Vagina (tissue), 2 donors: ENCODE measurements at places on chromosomes 12 and 14. TPM values are rescaled to one million over a fixed set of nuclear protein-coding genes. Genes with fewer than 3 reads are reported as not detected.

GRCh38 chr14:59868021-59868420 is 2.6 kb downstream of the RTN1 start:
- no peak for DNase-seq

DNA sequence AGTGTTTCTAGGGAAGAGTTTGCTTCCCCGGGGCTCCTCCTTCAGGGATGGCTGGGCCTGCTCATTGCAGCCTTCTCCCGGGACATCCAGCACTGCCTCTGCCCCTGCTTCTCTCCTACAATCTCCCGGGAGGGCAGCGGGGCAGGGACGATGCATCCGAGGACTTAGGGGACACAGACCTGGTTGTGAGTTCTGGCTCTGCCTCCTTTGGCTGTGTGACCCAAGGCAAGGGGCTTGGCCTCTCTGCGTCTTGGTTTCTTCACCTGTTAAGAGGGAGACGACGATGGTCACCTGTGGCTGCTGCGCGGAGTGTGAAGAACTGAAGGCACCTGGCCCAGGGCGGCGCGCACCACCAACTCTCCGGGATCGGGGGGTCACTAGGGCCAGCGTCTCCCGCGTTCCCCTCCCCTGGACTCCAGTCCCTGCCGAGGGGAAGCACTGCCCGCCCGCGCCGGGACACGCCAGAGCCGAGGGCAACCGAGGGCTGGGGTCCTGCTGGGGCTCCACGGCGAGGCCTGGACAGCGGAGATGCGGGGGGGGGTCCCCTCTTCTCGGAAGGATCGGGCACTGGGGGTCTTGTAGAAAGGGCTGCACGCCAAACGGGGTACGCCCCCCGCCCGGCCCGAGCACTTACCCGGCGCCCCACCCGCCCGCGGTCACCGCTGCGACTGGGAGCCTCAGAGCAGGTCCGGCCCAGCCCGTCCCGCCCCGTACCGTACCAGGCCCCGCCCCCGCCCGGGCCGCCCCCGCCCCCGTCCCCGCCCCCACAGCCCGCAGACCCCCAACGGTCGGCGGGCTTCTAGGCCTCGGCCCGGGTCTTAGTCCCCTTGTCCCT is at the start of gene HVCN1:
Gene HVCN1 (minus strand): TSS at position 670 of the 835 bp plus-strand sequence. CDS start 5,870 bp downstream, outside the sequence.
- DNase-seq: no peak

DNA sequence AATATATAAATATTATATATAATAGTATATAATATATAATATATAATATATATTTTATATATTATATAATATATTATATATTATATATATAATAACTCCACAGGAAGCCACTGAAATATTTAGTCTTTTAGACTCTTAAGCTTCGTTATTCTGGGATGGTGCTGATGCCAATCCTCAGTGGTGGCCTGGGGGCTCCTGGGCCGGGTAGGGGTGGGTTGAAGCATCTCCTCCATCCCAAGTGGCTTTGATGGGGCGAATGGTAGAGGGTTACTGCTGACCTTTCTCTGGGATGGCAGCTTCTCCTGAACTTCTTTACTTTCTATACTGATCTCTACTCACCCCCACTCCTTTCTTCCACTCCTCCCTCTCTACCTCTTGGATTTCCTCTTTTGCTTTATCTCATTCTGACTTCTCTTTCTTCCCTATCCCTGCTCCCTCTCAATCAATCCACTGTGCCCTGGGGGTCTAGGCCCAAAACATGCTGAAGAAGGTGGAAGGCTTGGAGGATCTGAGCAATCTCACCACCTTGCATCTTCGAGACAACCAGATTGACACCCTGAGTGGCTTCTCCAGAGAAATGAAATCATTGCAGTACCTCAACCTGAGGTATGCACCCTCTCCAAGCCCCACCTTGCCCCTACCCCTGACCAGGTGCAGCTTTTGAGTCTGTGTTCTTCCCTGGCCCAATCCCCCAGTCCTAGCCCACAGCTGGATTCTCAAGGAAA is 4.8 kb upstream of the ENO2 start:
- DNase-seq: no peak

Gene KIF5A
- total RNA-seq: 4.4 TPM
